ENCODE measurements at places on chromosomes 5 and 9.

DNA sequence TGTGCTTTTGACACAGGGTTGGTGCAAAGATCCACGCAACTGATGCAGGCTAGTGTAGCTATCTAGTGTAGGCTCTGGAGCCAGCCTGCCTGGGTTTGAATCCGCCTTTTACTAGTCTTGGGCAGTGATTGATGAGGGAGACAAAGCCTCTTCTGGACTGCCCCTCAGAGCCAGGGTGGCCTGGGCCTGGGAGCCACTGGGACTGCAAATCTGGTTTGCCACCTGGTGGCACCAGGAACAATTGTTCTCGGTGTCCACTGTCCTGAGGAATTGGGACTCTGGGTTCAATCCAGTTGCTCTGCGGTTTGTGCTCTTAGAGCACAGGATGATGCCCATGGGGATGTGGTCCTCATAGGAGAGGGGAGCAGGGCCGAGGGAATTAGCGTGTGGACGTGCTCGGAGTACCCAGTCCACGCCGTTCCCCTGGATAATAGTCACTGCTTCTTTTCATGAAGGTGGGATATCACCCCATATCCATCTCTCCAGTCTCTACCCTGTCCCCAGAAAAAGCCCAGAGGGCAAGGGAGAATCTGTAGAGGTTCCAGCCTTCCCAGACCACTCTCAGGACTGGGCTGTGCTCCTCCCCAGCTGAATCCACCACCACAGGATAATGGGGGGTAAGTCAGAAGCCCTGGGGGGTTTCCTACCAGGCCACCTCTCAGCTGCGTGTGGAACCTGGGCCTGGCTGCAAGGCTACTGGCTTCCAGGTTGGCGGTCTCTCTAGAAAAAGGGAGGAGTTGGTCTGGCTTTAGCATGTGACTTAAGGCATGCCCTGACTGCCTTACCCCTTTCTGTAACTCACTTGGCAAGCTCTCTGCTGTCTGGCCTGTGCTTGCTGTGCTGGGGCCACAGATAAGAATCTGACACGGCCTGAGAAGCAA is 1.9 kb downstream of the B4GALT7 start:
- DNase-seq, result no peak

DNA sequence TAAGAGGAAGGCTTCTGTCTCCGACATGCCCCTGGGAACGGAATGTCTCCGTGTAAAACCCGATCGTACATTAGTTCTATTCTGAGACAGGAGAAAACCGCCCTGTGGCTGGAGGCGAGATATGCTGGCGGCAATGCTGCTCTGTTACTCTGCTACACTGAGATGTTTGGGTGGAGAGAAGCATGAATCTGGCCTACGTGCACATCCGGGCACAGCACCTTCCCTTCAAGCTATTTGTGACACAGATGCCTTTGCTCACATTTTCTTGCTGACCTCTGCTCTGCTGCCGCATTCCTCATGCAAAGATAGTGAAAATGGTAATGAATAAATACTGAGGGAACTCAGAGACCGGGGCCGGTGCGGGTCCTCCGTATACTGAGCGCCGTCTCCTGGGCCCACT is 2.2 kb upstream of the DPP7 start:
- no peak for DNase-seq

DNA sequence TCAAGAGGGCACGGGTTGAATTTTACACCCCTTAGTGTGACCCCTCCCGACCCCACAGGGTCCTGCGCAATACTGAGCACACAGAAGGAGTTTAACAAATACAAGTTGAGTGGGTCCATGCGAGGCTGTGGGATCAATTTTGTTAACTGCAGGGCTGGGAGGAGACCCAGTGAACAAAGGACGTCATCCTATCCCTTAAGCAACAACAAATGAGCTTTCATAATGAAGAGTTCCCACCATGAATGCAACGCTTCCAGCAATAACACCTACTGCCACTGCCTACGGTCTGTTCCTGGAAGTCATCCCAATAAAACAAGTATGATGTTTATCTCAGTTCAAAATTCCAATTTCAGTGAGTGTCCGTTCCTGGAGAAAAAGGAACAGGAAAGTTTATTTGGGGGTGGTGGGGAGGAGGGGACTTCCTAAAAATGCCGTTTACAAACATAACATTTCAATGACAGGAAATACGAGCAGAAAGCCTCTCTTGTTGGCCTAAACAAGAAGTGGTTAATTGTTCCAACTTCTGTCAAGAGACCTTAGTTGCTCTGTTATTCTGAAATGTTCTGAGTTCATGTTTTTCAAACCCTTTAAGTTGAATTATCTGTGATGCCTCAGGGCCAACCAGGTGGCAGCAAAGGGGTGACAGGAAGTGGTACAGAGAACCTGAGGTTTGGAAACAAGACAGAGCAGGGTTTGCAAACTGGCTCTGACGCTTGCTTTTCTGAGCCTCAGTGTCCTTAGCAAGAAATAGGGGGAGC is 65.8 kb upstream of the PLPP6 start:
- no peak for DNase-seq

- DNase-seq, result no peak
Measured at GRCh38 chr5:137340881-137341280, 158.2 kb downstream of the SPOCK1 start.

GRCh38 chr5:77167695-77168121 is 42.8 kb upstream of the PDE8B start:
- DNase-seq, result no peak

DNA sequence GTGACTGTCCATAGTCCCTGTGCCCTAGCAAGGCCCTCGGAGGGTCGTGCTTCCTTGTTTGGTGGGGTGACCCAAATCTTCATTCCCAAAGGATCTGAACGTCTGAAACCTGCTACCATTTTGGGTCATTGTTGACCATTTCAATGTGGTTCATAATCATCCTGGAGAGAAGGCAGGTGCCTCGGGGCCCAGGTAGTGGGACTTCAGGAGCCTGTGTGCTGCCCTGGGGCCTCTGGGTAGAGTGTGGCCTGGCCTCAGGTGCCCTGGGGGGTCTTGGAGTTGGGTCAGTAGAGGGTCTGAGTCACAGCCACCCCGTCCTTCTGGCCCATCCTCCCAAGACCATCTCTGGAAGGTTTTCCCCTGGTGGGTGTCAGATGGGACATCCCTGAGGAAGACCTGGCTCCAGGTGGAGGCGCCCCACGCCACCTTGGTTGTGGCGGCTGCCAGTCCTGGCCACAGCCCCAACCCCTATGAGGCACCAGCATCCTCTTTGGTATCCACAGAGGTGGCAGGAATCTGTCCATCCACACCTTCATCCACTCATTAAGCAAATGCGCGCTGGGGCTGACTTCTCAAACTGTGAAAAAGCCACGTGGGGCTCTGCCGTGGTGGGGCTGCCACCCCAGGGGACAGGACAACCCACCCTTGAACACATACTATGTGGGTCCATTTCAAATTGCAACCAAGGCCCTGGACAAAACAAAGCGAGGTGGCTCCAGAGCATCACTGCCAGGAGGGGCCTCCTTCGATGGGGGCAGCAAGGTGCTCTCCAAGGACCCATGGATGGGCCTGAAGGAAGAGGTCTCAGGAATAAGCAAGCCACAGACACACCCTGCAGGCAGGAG is 41.6 kb upstream of the FCN1 start:
- DNase-seq, result no peak

GRCh38 chr9:7613931-7614330 is 185.6 kb downstream of the DMAC1 start:
- no peak for DNase-seq

GRCh38 chr9:98997604-98998003 is 53.9 kb downstream of the COL15A1 start:
- no peak for DNase-seq

DNA sequence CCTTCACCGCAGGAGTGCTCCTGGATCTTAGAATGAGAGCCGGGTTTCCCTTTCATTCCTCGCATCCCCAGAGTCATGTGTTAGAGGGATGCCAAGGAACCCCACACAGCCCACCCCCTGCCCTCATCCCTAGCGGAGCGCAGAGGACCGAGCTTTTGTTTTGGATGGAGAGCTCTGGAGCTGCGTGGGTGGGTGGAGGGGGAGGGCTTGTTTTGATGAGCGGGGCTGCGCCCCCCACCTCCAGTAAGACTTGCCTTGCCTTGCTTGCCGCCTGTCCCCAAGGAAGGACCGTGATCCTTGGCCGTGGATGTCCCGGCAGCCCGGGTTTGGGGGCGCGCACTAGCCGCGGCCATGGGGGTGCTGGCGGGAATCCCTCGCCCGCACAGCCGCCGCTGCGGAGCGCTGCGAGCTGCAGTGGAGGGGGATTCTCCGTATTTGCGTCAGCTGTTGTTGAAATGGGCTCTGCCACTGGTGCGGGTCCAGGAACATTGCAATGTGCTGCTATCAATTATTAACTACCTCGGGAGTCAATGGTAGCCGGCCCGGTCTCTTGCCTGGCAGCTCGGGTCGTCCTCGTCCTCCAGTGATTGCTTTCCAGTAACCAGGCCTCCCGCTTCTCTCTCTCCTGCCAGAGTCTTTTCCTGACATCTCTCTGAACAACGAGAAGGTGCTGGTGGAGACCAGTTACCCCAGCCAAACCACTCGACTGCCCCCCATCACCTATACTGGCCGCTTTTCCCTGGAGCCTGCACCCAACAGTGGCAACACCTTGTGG is 1.0 kb downstream of the EGR1 start:
- DNase-seq, result no peak

- DNase-seq, result no peak
Measured at GRCh38 chr5:169088028-169088725, 212.8 kb downstream of the SLIT3 start.

DNA sequence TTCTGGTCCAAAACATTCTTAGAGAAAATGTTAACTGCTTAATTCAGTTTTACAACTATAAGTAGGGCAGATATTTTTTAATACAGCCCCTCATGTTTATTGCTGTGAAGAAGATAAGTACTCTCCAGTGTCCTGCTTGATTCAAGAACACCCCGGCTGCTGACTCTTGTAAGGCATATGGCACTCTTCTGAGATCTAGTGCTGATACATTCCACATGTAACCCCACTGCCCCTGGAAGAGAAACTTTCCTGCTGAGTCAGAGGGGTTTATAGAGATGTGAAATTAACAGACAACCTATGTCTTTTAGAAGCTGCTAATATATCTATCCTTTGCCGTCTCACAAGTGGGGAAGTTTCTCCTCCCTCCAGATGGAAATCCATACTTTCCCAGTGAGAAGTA is 1.0 kb upstream of the MINAR2 start:
- no peak for DNase-seq

DNA sequence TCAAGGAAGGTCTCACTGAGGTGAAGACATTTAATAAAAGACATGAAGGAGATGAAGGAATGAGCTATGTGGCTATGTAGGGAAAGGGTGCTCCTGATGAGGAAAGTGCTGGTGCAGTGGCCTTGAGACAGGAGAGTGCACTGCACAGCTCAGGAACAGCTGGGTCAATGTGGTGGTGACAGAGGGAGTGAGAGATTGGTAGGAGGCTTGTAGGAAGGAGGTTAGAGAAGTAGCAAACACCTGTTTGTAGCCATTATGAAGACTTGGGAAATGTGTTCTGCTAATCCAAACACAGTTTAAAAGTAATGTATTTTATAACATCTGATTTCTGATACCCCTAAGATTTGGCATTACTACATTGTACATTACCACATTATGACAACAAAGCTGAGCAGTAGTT is 115.1 kb upstream of the MTAP start:
- no peak for DNase-seq

- DNase-seq, result peak; percentile 20
Measured at GRCh38 chr5:32092938-32093812, 80.9 kb downstream of the GOLPH3 start.

GRCh38 chr9:113673726-113674125 is 202.4 kb upstream of the ZNF618 start:
- DNase-seq, result no peak

DNA sequence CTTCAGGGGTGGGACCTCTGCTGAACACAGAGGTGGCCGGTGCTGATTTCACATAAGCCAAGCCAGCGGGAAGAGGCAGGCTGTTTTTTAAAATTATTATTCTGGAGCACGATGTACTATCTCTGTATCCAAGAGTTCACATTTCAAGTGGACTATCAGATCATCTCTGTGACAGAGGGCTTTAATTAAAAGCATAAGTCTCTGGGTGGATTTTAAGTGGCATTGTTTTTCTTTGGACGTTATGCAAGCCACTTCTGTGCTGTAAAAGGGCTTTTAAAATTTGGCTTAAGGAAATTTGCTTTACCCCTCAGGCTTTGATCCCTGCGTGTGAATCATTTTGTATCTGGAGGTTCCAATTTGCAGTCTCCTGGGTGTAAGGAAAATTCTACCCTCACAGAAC is 124.7 kb downstream of the PALM2AKAP2 start:
- DNase-seq, result no peak

- no peak for DNase-seq
Measured at GRCh38 chr9:89483592-89484474, 14.1 kb downstream of the SEMA4D start.

GRCh38 chr9:100756217-100756616 is 178.3 kb downstream of the CAVIN4 start:
- no peak for DNase-seq

GRCh38 chr9:33815781-33816180 is 1.2 kb upstream of the UBE2R2 start:
- no peak for DNase-seq

GRCh38 chr5:134758176-134758503 is 439 bp upstream of the DDX46 start:
- no peak for DNase-seq

GRCh38 chr5:43042176-43042625 is 2.1 kb upstream of the ANXA2R start:
- DNase-seq, result peak; percentile 72

GRCh38 chr5:168813184-168813968 is 234.2 kb upstream of the PANK3 start:
- no peak for DNase-seq

- no peak for DNase-seq
Measured at GRCh38 chr5:167633931-167634341, 657.5 kb upstream of the WWC1 start.

GRCh38 chr9:35909687-35910612 is 660 bp downstream of the SPAAR start:
- no peak for DNase-seq

- DNase-seq, result no peak
Measured at GRCh38 chr5:160655717-160656116, 196.3 kb downstream of the ATP10B start.

- no peak for DNase-seq
Measured at GRCh38 chr5:125713109-125713805, 710.0 kb upstream of the GRAMD2B start.

DNA sequence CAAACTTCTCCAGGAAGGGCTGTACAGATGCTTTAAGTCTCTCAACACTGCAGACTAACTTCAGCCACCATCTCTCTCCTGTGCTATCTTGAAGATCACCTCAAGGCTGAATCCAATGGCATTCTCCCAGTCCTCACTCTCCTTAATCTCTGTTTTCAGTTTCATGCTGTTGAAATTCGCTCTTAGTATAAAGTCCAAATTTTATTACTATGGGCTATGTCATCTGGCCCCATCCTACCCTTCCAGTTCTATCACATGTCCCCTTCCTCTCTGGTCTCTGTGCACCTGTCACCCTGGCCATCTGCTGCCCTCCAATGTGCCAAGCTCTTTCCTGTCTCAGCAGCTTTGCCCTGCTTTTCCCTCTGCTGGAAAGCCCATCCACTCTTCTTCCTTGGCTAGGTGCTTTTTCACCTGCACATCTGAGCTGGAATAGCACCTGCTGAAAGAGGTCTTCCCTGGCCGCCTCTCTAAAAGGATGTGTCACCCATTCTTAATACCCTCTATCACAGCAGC is 284.7 kb upstream of the MAP3K1 start:
- DNase-seq, result no peak

GRCh38 chr9:121663591-121663990 is 12.2 kb downstream of the DAB2IP start:
- no peak for DNase-seq

Data from activated CD8-positive, alpha-beta memory T cell treated with anti-CD3 and anti-CD28 coated beads for 1 hour (primary cell).